ENCODE measurements at places on chromosomes 7 and 10.

DNA sequence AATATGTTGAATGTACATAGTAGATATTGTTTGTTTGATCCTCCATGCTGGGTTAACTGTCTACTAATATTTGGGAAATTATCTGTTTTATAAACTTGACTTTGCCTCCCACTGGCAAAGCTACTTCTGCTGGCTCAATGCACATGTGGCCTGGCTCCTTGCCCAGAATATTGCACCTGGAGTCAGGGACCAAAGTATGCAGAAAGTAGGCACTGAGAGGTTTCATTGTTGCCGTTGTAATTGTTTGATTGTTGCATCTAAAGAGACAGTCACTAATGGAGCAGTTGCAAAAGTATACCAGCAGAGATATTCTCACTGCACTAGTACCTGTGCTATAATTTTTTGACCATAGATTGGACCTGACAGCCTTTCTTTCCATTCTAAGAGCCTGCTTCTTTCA lies 137.8 kb upstream of the CNTNAP2 start:
- no peak for DNase-seq

- DNase-seq = peak; percentile 95
These were observed 5.5 kb downstream of the VSTM4 start for GRCh38 chr10:49109669-49110340.

- DNase-seq = no peak
These were observed 393.4 kb downstream of the SORCS1 start for GRCh38 chr10:106771154-106771553.

- no peak for DNase-seq
These were observed 22.6 kb downstream of the MYO1G start for GRCh38 chr7:44956157-44956766.

DNA sequence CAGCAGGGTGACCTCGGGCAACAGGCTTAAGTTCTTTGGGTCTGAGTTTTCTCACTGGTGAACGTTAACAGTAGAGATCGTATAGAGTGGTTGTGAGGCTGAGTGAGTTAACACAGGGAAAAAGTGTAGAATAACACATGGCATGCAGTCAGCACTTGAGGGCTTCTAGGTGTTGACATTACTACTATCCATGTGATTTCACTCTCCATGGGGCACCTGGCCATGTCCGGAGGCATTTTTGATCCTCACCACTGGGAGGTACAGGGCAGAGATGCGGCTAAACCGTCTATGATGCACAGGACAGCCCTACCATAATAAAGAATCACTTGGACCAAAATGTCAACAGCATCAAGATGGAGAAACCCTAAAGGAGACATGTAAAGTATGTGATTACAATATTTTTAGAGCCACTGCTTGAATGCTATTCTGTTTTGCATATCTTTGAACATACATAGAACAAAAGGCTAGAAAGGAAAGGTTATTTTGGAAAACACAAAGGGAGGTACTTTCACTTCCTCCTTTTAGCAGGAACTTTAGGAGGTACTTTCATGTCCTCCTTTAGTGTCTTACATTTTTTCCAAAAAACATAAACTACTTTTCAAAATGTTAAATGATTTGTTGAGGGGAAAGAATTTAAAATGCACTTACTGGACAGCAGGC lies 44.3 kb downstream of the NOD1 start:
- no peak for DNase-seq

DNA sequence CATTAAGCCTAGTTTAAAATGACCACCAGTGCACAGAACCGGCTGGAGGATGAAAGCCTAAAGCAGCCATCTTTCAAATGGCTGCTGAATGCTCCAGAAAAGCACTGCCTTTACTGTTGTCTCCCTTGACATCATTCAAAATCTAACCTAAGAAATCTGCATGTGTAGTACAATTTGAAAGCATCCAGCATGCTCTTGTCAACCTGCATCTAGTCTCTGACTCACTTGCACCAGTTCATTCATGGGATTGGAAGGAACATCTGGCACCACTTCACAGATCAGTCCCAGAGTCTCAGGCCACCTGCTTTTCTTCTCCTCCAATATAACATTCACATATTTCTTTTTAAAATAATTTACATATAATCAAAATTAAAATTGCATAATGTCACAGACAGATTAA lies 76.2 kb downstream of the RNF133 start:
- no peak for DNase-seq

GRCh38 chr10:132299371-132300336 lies 8.1 kb downstream of the STK32C start:
- DNase-seq = no peak

- no peak for DNase-seq
These were observed 5.6 kb downstream of the DPYSL4 start for GRCh38 chr10:132192076-132192975.

DNA sequence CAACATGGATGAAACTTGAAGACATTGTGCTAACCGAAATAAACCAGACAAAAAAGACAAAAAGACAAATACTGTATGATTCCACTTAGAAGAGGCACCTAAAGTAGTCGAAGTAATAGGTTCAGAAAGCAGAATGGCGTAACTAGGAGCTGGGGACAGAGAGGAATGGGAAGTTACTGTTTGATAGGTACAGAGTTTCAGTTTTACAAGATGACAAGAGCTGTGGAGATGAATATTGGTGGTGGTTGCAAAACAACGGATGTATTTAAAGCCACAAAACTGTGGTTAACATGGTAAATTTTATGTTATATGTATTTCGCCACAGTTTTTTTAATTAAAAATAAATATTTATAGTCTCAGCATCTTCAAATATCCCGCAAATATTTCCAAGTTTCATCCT lies 64.1 kb upstream of the DIP2C start:
- DNase-seq = no peak

DNA sequence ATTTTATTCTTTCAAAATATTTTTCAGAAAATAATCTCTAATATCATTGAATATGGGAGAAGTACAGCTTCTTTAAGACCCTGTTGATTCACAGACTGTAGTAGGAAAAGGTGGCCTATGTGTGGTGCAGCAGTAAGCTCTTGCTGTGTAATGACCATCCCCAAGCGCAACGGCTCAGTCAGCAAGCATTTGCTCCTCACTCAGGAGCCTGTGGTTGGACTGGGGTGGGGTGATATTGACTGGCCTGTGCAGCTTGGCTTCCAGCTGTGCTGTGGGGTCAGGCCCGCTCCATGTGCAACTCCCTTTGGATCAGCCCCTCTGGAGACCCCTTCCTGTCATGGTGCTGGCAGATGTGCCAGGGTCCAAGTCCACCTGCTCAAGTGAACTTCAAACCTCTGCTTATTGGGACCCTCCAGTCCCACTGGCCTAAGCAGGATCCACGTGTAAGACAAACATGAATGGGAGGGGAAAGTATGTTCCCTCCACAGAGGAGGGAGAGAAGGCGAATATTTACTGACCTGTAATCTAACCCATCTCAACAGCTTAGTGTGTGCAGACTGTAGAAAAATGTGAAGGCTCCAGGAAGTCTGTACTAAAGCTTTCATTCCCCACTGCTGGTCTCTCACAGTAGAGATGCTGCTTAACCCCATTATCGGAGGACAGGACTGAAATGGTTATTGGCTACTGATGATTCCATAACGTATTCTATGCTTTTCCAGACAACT lies 239.7 kb downstream of the WDR37 start:
- DNase-seq = no peak

DNA sequence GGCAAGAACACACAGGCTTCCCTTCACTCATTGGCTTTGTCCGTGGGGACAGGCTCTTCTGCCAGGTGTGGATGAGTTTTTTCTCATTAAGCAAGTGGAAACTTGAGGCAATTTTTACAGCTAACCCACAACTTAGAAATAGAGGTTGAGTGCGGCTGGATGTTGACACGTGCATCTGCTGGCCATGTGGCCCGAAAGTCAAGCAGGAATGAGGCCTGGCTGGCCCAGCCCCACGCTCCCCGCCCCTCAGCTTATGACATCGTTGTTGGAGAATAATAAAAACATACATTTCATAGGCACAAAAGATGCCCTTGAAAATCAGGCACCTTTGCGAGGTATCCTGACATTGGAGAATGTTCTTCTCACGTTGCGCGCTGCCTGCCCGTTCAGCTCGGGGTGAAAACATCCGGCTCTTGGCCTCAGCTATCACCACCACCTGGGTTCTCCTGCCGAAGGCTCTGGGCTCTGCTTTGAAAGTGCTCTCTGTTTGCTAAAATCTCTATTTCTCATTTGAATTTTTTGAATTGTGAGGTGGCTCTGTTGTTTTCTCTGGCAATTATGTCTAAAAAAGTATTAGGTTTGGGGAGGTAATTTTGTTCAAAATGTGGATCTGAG lies 310.7 kb downstream of the WDR37 start:
- no peak for DNase-seq

DNA sequence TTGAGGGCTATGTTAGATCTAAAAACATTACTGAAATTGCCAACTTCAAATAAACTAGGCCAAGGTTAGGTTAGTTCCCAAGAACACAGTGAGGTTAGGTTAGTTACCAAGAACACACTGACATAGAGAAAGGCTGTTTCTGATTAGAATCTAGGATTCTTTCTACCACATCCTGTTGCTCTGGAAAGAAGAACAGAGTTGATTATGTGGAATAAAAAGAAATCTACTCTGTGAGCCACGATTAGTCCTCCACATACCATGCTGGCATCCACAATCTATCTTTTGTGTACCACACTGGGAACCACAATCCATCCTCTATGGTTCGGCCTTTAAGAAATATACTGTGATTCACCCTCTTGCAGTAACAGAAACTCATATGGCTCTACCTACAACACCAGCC lies 91.4 kb downstream of the LRRTM3 start:
- DNase-seq = no peak

DNA sequence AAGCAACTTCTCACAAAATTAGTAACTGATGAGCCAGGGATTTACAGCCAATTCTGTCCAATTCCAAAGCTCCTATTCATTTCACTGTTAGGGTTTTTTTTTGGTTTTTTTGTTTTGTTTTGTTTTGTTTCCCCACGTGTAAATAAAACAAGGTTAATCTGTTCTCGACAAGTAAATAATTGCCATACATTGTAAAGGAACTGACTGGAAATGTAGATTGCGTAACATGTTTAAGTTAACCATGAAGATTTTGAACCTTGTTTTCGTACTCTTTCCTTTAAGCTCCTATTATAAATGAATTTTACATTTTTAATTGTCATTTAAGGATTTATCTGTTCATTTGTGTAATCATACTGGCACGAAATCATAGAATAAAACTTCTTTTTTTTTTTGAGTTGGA lies 42.0 kb upstream of the FOXP2 start:
- DNase-seq = no peak

GRCh38 chr7:95758187-95758586 lies 14.2 kb upstream of the DYNC1I1 start:
- no peak for DNase-seq

- no peak for DNase-seq
These were observed 108.4 kb upstream of the AGK start for GRCh38 chr7:141442781-141443180.

DNA sequence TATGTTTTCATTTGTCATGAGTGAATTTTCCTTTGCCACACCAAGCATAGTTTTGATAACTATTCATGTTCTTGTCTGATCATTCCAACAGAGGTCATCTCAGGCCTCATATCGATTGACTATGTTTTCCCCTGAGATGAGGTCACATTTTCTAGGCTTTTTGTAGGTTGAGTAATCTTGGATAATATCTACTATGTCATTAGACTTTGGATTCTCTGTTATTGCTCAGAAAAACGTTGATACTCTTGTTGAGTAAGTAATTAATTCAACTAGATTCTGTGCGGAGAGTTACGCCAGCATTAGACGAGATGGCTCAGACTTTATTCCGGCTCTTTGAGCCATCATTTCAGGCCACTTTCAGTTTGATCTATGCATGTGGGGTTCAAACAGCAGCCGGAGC lies 57.7 kb downstream of the KLF6 start:
- no peak for DNase-seq

- peak; percentile 65 for DNase-seq
These were observed 44.5 kb downstream of the ICA1 start for GRCh38 chr7:8217200-8218068.

DNA sequence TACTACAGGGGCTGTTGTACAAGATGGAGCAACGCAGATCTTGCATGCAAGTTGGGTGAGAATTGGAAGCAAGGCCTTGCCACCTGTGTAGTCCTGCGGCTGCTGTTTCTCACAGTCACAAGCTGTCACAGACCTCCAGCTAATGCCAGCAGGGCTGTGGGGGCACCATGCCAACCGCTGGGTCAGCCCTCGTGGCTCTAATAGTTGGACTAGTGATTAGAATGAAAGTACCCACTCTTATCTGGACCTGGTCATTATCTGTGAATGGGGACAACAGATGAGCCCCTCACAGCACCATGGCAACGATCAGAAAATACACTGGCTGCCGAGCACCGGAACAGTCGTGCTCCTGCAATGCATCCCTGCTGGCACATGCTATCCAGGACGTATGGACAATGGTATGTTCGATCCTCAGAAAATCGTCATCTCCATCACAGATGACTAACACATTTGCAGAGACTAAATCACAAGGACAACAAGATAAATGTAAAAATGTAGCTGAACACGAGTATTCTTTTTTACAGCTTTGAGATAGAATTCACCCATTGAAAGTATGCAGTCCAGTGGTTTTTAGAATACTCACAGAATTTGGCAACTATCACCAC lies 80.4 kb upstream of the CALN1 start:
- DNase-seq = peak; percentile 58

DNA sequence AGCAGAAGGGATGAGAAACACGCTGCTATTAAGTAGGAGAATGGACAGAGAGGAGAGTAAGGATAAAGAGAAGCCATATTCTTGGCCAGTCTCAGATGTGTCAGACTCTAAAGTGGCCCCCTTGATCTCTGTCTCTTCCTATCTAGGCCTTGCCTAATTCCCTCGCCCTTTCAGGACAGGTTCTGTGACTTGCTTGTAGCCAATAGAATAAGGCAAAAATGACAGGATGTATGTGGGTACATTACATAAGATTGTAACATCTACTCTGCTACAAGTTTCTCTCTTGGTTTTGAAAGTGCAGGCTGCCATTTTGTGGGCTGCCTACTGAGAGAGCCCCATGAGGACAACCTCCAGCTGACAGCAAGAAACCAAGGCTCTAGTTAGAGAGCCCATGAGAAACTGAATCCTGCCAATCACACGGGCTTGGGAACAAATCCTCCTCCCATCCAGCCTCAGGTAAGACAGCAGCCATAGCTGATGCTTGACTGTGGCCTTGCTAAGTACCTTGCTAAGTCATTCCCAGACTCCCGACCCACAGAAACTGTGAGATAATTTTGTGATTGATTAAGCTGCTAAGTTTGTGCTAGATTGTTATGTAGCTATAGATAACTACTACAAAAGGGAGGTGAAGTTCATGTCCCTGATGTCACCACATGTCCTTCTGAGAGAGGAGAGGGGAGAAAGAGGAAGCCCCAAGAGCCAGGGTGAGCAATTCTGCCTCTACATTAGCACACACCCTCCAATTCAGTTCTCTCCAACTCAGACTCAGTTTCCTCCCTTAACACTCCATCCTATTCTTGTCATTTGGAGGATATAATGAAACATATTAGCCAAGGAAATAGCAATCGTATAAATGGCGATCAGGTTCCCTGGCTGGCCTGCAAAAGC lies 185.5 kb downstream of the SGMS1 start:
- no peak for DNase-seq
